COLO829 (cell line): ENCODE measurements at places on chromosomes 4 and X.
A peak's percentile ranks its signal among the peaks of the same experiment; 100 is the strongest.

DNA sequence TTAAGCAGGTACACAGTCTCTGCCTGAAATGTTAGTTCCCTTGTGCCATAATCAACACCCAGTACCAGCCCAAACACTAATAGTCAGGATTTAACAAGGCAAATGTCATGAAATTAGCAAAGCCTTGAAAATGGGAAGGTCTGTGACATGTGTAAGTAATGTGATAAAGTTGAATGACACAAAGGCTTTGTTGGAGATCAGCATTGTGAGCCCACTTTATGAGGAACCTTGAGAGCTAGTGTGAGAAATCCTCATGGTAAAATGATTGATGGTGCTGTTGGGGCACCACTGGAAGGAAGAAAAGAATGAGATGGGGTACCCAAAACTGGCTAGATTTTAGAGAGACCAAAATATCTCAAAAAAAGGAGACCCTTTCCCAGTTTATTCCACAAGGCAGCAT lies 3.3 kb upstream of the LIN54 start:
- DNase-seq = no peak

- DNase-seq = peak; percentile 10
Observed at GRCh38 chrX:139559383-139560042, 29.0 kb downstream of the F9 start.

DNA sequence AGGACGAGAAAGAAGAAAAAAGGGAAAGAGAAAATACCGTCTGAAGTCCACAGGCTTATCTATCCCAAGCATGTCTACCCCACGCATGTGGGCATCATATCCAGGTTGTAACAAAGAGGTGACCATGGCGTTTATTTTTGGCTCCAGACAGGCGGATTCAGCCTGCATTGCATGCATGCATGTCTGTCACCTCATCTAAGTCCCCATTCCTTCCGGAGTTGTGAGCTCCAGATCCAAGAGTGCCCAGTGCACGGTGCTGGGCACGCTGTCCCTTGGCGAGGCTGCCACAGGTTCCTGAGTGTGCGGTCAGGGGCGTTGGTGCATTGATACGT lies 905 bp upstream of the GALNTL6 start:
- DNase-seq = no peak

- no peak for DNase-seq
Observed at GRCh38 chrX:45758319-45758718, 557.6 kb upstream of the DIPK2B start.

DNA sequence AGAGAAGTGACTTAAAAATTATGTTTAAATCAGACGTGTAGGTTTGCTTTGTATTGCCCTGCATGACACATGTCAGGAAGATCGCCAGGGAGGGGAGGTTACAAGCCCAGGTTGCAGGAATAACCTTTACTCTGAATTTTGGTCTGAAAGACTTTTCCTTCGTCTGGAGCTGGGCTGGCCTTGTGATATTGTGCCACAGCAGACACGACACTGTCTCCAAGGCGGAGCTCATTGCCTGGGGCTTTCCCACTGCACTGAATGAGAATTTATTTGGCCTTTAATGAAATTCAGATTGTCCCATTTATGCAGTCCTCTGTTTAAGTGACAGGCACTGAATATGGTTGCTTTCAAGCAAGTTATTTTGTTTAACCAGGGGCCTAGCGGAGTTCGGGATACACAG lies 45.1 kb downstream of the RHOH start:
- DNase-seq = no peak

DNA sequence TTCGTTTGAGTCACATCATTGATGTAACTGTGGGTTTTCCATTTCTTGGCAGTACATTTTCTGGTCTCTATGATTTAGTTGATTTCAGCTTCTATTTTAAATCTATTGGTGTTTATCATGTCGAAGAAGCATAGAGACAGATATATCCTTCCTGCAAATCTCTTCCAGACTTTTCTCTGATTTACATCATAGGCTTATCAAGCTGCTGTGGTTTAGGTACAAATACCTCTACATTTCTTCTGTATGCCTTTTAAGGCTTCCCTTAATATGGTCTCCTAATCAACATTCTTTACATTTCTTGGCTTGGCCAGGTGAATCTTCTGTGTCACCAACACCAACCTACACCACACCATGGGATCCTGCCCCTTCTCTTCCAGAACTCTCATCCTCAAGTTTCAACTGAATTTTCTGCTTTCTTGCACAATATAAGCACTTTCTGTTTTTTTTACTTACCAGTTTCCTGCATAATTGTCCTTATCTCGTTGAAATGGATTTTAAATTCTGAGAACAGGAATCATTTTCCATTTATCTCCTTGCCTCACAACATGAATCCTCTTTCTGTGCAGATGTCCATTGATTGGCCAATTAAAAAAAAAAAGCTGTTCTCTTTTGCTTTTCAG lies 626.9 kb downstream of the ANKRD50 start:
- DNase-seq = no peak

DNA sequence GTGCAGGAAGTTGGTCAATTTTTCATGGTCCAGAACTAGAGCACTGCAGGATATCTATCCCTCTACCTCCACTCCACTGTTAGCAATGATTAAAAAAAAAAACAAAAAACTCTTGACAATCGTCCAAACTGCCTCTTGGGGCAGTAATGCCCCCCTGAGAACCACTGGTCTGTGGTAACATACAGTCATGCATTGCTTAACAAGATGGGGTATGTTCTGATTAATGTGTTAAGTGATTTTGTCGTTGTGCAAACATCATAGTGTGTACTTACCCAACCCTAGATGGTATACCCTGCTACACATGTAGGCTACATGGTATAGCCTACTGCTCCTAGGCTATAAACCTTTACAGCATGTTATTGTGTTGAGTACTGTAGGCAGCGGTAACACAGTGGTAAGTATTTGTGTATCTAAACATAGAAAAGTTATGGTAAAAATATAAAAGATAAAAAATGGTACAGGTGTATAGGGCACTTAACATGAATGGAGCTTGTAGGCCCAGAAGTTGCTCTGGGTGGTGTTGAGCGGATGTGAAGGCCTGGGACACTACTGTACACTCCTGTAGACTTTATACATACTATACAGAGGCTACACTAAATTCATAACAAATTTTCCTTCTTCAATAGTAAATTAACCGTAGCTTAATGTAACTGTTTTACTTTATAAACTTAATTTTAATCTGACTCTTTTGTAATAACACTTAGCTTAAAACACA lies 34.1 kb downstream of the ART3 start:
- no peak for DNase-seq

- peak; percentile 24 for DNase-seq
Observed at GRCh38 chr4:29805245-29805644, 914.9 kb upstream of the PCDH7 start.

- no peak for DNase-seq
Observed at GRCh38 chr4:85798012-85798770, 323.2 kb downstream of the ARHGAP24 start.

- DNase-seq = no peak
Observed at GRCh38 chr4:112141366-112142138, 3.7 kb upstream of the FAM241A start.

DNA sequence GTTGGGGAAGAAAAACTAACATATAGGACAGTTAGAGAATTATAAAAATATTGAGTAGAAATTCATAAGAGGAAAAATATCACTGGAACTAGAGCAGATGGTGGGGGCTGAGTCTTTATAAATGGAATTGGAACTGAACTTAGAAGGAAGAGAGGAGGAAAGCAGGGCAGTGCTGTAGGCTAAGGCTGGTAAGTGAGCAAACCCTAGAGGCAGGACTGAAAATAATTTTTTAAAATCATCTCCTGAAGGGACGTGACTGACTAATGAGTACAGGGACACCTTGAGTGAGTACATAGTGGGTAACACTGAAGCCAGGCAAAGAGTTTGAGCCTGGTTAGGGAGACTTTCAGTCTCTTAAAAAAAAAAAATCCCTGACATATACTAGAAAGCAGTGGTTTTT lies 63.3 kb downstream of the GALNT7 start:
- DNase-seq = no peak
